ENCODE measurements at places on chromosomes 2 and 18.
A peak's percentile ranks its signal among the peaks of the same experiment; 100 is the strongest.

GRCh38 chr2:9192712-9193111 lies 13.9 kb upstream of the ASAP2 start:
- no peak for DNase-seq

GRCh38 chr2:238136820-238137537 lies 1.5 kb upstream of the KLHL30 start:
- DNase-seq: peak; percentile 56

GRCh38 chr2:16149349-16150243 lies 209.2 kb downstream of the MYCN start:
- no peak for DNase-seq

GRCh38 chr2:222424276-222424728 lies at the start of gene SGPP2:
TSS of gene SGPP2 (plus strand) at chr2:222424543. CDS start at chr2:222424603, 60 bp downstream.
- DNase-seq: no peak

- DNase-seq: no peak
These were observed 122.6 kb downstream of the PLB1 start for GRCh38 chr2:28618221-28619141.

- no peak for DNase-seq
These were observed 221.7 kb upstream of the SH3BP4 start for GRCh38 chr2:234730066-234730640.

DNA sequence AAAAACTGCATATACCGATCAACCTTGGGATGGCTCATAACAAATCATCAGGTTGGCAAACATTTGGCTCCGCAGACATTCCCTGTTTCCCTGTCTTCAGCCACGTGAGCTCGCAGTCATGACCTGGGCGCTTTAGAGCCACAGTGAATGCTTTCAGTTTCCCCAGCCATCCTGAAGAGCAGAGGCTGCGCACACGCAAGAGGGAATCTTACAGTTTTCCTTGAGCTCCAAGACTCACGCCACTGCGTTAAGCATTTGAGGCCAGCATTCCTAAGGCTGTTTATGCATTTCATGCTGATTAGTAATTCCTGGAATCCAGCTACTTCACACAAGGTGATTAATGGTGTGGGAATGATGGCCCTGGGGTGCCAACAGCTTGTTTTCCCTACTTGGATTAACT lies 95.1 kb downstream of the MTCL1 start:
- DNase-seq: peak; percentile 93

DNA sequence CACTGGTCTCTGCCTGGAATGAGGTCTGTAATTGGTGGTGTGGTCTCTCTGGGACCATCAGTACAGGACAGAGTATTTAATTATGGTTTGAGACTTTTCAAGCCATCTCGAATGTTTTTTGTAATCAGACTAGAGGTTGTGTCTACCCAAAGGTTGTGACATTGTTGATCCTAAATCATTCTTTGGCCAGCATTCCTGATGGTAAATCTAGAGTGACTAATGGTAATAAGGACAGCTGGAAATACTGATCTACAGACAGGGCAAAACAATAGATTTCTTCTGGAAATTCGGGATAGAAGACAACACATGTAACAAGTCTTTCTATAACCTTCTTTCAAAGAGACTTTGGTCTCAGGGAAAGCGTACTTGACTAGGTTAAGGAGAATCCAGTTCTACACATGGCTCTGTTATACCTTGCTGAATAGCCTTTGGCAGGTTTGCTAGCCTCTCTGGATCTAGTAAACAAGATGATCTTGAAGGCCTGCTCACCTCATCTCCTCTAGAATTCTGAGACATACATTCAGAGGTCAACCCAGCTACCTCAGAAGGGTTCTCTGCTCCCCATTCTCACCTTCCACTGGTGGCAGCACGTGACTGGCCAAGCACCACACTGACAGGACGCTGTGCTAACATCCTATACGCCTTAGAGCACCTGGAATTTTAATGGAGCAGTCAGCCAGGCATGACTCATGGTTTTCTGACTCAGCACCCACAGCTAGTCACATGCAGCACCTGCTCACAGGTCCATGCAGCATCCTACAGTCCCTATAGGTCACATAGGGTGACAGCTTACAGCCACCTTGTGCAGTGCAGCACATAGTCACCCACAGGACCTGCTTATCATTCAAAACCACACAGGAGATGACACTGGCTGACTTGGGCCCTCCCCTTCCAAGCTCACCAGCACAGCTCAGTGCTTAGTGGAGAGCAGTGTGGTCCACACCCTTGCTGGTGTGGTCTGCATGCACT lies 12.2 kb downstream of the PLB1 start:
- DNase-seq: peak; percentile 33

Data from A549 (cell line).